MCF 10A (cell line): ENCODE measurements at places on chromosomes 5 and 9. TPM values are rescaled to one million over a fixed set of nuclear protein-coding genes. Genes with fewer than 3 reads are reported as not detected.

DNA sequence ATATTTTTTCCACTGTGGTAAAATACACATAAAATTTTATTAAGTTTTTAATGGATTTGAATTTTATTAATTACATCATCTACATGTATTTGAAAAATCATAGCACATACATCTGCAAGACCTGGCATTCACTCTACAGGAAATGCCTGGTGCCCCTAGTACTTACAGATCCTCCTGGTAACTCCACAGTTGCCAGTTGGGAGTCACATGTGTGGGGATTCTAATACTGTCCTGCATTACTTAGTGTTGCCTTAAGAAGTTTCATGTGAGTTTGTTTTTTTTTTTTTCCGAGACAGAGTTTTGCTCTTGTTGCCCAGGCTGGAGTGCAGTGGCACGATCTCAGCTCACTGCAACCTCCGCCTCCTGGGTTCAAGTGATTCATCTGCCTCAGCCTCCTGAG lies 18.1 kb downstream of the KDM3B start:
- no peak overlapping the region for H3K27ac ChIP-seq
- no peak overlapping the region for H3K4me3 ChIP-seq
- no peak for DNase-seq
- H3K4me1 ChIP-seq: peaks cover 28% of the 10 kb centered on the region

- no peaks in the 10 kb centered on the region for H3K4me1 ChIP-seq
- no peak overlapping the region for H3K27ac ChIP-seq
- H3K27me3 ChIP-seq: no peaks in the 10 kb centered on the region
- DNase-seq: no peak
- H3K36me3 ChIP-seq: peaks cover 8% of the 10 kb centered on the region
Measured at GRCh38 chr5:41822036-41822435, 48.2 kb downstream of the OXCT1 start.

MLANA gene
- total RNA-seq: not detected in 2 replicates

GRCh38 chr9:3856592-3856991 lies 330.8 kb upstream of the RFX3 start:
- no peaks in the 10 kb centered on the region for H3K27me3 ChIP-seq
- no peak overlapping the region for H3K4me3 ChIP-seq
- peaks cover 5% of the 10 kb centered on the region for H3K36me3 ChIP-seq
- peaks cover 11% of the 10 kb centered on the region for H3K4me1 ChIP-seq
- DNase-seq: no peak
- no peak overlapping the region for H3K27ac ChIP-seq

DNA sequence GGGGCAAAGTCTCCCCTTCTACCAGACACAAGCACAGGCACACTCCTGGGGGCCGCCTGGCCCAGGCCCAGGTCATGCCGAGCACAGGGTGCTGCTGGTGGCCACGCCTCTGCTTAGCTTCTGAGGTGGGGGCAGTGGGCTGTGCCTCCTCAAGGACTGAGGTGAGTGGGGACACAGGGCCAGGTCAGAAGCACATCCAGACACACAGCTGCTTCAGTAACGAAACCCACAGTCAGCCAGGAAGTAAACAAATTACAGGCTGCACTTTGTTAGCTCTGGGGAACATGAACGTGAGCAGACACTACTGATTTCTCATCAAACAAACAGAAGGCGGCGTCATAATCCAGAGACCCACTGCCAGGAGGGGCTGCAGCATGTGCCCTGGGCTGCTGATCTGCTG lies 192.4 kb downstream of the HSPA4 start:
- H3K4me1 ChIP-seq: peaks cover 22% of the 10 kb centered on the region
- H3K4me3 ChIP-seq: no peak overlapping the region
- H3K27me3 ChIP-seq: no peaks in the 10 kb centered on the region
- DNase-seq: no peak

DNA sequence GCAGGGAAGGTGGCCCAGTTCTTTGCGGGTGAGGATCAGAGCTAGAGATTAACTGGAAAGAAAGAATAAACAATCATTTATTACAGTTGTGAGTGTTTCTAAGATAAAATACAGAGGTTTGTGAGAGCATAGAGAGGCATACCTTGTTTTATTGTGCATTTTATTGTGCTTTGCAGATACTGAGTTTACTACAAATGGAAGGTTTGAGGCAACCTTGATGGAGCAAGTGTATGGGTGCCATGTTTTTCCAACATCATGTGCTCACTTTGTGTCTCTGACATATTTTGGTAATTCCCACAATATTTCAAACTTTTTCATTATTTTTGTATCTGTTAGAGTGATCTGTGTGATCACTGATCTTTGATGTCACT lies 715 bp upstream of the C5orf34 start:
- peaks cover 21% of the 10 kb centered on the region for H3K4me1 ChIP-seq
- no peak for DNase-seq
- H3K36me3 ChIP-seq: no peaks in the 10 kb centered on the region

GRCh38 chr5:141875795-141876627 lies 2.2 kb downstream of the PCDH1 start:
- peaks cover 26% of the 10 kb centered on the region for H3K27me3 ChIP-seq
- no peaks in the 10 kb centered on the region for H3K36me3 ChIP-seq
- peaks cover 24% of the 10 kb centered on the region for H3K4me1 ChIP-seq

DNA sequence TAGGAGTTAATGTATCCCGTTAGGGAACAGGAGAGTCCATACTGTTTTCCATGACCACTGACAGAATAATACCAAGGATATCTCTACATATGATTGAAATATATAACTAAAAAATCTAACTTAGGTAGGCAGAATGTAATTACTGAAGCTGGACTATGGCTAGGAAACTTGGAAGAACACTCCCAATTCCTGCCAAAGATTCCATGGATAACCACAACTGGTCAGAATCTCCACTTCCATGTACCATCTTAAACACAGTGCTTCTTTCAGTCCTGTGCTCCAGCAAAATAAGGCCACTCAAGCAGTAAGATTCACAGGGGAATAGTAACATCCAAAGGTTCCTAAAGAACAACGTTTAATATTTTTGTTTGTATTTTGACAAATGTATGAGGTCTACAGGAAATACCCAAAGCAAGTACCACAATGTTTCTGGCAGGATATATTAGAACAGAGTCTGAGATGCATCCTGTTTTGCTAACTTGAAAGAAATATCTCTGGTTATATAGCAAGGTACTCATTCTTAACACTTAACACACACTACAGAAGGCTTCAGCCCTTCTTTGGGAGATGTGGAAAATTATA lies 295.0 kb downstream of the ADAMTS6 start:
- H3K36me3 ChIP-seq: no peaks in the 10 kb centered on the region
- H3K27me3 ChIP-seq: no peaks in the 10 kb centered on the region
- no peak overlapping the region for H3K27ac ChIP-seq
- H3K4me1 ChIP-seq: peaks cover 16% of the 10 kb centered on the region
- DNase-seq: no peak

- H3K27me3 ChIP-seq: no peaks in the 10 kb centered on the region
- peaks cover 9% of the 10 kb centered on the region for H3K36me3 ChIP-seq
- peaks cover 56% of the 10 kb centered on the region for H3K4me1 ChIP-seq
- no peak overlapping the region for H3K27ac ChIP-seq
- DNase-seq: no peak
Measured at GRCh38 chr5:177474846-177475562, 1.6 kb upstream of the DBN1 start.

DNA sequence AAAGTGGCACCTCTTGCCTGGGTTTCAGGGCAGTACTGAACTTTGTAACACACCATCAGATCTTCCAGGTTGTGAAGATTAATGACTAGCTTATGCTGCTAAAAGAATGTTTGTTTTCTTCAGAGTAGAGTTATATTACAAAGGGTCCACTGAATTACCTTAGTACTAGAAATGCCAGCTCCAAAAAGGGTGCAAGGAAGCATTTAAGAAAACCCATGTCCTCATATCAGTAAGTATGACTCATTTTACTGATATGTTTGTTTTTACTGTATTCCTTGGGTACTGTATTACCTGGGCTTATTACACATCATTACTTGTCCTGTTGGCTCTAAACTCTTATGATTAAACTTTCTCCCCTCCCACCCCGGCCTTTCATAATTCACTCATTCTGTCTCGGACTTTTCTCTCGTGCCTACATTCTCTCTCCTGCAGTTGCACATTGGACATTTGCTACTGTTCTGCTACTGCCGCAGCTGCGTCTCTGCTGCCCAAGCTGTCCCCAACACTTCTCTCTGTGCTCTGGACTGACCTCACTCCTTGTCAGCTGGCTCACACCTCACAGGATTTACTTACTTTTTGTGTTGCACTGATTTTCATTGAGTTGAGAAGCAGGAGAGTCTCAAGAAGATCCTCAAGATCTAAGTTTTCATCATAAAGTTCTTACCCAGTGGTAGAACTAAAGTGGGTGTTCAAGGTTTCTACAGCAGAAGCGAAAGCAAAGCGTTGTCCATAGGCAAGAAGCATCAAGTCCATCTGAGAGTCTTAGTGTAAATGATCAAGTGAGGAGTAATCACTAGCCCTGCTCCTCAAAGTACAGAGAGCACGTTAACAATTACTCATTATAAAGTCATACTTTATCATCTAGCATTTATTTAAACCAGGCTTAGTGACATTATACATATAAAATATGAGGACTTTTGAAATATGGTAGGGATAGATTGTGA lies 53.2 kb upstream of the C9orf72 start:
- H3K36me3 ChIP-seq: no peaks in the 10 kb centered on the region
- peak overlapping the region; percentile 19 for H3K4me3 ChIP-seq
- peaks cover 14% of the 10 kb centered on the region for H3K4me1 ChIP-seq
- peak; percentile 49 for DNase-seq
- H3K27me3 ChIP-seq: no peaks in the 10 kb centered on the region
- no peak overlapping the region for H3K27ac ChIP-seq

DNA sequence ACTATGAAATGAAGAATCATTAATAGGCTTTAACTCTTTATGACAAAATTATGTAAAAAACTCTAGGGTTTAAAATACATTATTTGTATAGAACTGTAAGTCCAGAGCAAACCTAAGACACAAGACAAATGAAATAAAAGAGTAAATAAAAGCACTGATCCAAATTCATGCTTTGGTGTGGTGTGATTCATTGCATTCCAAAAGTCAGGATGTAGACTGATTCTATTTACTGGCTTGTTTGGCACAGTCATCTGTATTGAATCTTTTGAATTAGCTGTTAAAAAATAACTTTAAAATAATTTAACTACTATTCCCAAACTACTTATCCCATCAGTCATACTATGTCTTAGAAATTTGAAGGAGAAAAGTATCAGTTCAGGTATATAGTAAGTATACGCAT lies 31.1 kb downstream of the IL4 start:
- H3K27ac ChIP-seq: no peak overlapping the region
- DNase-seq: peak; percentile 18
- H3K4me1 ChIP-seq: peaks cover 7% of the 10 kb centered on the region
- no peaks in the 10 kb centered on the region for H3K27me3 ChIP-seq

GRCh38 chr5:157162919-157163510 lies 3.0 kb downstream of the GARIN3 start:
- no peak overlapping the region for H3K4me3 ChIP-seq
- no peak for DNase-seq
- peaks cover 15% of the 10 kb centered on the region for H3K27me3 ChIP-seq
- H3K27ac ChIP-seq: no peak overlapping the region

DNA sequence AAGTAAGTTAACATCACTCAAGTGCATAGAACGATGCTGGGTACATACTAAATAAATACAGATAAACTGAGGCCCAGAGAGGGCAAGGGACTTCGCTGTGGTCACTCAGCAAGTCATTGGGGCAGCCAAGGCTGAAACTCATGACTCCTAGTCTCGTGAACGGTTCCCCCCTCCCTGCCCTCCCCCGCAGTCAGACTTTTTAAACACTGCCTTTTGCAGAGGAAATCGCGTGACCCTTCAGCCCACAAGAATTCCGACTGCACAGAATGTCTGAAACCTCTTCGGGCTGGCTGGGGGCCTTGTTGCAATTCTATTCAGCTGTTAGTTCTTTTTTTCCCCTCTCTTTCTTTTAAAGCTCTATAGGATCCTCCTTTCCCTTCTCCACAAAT lies 28.1 kb downstream of the NEK6 start:
- H3K4me3 ChIP-seq: no peak overlapping the region
- no peak for DNase-seq
- no peak overlapping the region for H3K27ac ChIP-seq

DNA sequence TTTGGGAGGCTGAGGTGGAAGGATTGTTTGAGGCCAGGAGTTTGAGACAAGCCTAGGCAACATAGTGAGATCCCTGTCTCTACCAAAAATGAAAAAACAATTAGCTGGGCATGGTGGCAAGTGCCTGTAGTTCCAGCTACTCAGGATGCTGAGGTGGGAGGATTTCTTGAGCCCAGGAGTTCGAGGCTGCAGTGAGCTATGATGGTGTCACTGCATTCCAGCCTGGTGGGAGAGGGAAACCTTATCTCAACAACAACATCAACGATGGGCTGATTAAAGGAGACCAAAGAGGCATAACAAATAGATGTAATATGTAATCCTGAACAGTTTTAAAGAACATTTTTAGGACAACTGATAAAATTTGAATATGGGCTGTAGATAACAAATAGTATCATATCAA lies 34.2 kb upstream of the PANK3 start:
- DNase-seq: no peak
- H3K27ac ChIP-seq: no peak overlapping the region
- H3K36me3 ChIP-seq: no peaks in the 10 kb centered on the region
- H3K4me3 ChIP-seq: no peak overlapping the region

IFNA2 gene
- total RNA-seq: not detected in 2 replicates

GRCh38 chr5:14322437-14323187 lies 179.5 kb downstream of the TRIO start:
- H3K27ac ChIP-seq: no peak overlapping the region
- no peak overlapping the region for H3K4me3 ChIP-seq
- no peaks in the 10 kb centered on the region for H3K27me3 ChIP-seq
- H3K4me1 ChIP-seq: peaks cover 4% of the 10 kb centered on the region
- no peak for DNase-seq
- H3K36me3 ChIP-seq: peaks cover 38% of the 10 kb centered on the region

DNA sequence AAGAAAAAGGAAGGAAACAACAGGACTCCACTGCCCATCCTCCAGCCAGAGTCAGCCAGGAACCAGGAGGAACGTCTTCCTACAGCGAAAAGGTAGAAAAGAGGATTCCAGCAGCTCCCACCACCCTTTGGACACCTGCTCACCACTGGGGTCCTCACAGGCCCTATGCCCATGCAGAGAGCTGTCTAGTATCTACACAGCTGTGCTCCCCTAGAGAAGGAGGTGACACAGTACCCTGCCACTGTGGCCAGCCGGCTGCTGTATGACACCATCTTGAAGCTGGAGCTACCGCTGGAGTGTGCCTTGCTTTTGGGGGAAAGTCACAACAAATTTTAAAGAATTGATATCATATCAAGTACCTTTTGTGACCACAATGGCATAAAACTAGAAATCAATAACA lies 92.6 kb downstream of the GTF3C4 start:
- H3K36me3 ChIP-seq: no peaks in the 10 kb centered on the region
- H3K27me3 ChIP-seq: peaks cover 30% of the 10 kb centered on the region
- H3K4me3 ChIP-seq: no peak overlapping the region
- no peaks in the 10 kb centered on the region for H3K4me1 ChIP-seq

GRCh38 chr9:132048201-132048600 lies 31.5 kb downstream of the MED27 start:
- no peak for DNase-seq
- no peak overlapping the region for H3K27ac ChIP-seq
- H3K4me3 ChIP-seq: no peak overlapping the region
- H3K27me3 ChIP-seq: no peaks in the 10 kb centered on the region
